Small intestine (tissue), 16 donors: ENCODE measurements at places on chromosomes 11 and 22.
A peak's percentile ranks its signal among the peaks of the same experiment; 100 is the strongest.

- DNase-seq: no peak
These were observed 1.3 kb upstream of the SLC25A45 start for GRCh38 chr11:65383778-65384177.

DNA sequence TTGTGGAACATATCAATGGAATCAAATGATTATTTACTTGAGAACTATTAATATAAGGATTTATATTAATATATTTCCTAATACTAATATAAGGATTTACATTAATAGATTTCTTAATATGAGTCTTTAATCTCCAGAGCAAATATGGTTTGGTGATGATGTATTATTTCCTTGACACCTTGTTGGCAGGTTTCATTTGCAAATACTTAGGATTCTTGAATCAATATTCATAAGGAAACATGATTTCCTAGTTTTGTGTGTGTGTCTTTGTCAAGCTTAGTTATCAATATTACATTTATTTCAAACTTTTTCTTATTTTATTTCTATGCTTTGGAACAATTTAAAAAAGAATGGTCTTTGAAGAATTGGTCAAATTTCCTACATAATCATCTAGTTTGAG lies 138.5 kb downstream of the RAB38 start:
- DNase-seq: no peak

- DNase-seq: no peak
These were observed 269.3 kb upstream of the PITPNB start for GRCh38 chr22:28188178-28188879.

GRCh38 chr11:62553080-62553838 lies 6.7 kb upstream of the AHNAK start:
- DNase-seq: peak; percentile 95

DNA sequence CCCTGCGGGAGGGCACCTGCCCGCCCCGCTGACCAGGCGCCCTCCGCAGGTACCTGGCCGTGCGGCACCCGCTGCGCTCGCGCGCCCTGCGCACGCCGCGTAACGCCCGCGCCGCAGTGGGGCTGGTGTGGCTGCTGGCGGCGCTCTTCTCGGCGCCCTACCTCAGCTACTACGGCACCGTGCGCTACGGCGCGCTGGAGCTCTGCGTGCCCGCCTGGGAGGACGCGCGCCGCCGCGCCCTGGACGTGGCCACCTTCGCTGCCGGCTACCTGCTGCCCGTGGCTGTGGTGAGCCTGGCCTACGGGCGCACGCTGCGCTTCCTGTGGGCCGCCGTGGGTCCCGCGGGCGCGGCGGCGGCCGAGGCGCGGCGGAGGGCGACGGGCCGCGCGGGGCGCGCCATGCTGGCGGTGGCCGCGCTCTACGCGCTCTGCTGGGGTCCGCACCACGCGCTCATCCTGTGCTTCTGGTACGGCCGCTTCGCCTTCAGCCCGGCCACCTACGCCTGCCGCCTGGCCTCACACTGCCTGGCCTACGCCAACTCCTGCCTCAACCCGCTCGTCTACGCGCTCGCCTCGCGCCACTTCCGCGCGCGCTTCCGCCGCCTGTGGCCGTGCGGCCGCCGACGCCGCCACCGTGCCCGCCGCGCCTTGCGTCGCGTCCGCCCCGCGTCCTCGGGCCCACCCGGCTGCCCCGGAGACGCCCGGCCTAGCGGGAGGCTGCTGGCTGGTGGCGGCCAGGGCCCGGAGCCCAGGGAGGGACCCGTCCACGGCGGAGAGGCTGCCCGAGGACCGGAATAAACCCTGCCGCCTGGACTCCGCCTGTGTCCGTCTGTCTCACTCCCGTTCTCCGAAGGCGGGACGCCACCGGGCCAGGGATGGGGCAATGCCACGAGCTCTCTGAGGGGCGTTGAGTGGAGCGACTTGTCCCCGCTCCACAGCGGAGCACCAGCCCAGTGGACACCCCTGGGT lies 1.8 kb downstream of the GALR3 start:
- peak; percentile 17 for DNase-seq

- DNase-seq: no peak
These were observed 23.4 kb downstream of the LRP4 start for GRCh38 chr11:46894961-46895360.

DNA sequence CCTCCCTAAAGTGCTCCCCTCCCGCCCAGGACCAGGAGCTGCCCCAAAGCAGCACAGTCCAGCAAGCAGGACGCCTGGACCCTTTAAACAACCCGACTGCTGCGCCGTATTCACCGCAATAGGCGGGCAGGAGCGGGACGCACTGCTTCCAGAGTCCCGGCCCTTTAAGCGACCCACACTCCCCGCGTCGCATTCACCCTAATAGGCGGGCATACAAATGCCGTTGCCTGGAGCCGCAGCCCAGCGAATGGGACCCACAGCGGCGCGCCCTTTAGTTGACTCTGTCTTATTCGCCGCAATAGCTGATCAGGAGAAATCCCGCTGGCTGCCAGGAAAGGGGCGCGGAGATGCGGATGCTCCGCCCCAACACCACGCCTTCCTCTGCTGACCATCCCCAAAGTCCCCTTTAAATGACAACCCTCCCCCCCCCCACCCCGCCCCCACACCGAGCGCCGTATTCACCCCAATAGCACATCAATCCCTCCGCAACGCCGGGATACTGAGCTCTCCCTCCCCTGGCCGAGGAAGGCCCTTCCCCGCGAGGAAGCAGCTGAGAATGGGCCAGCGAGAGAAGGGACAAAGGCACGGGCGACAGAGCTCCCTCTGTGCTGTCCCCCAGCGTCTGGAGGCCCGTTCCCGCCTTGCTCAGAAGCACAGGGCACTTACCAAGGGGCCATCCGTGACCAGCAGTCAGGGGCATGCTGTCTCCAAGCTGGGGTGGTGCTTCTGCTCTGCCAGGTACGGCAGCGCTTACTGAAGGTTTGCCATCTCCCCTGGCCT lies 4.7 kb downstream of the OSBPL5 start:
- DNase-seq: peak; percentile 89

DNA sequence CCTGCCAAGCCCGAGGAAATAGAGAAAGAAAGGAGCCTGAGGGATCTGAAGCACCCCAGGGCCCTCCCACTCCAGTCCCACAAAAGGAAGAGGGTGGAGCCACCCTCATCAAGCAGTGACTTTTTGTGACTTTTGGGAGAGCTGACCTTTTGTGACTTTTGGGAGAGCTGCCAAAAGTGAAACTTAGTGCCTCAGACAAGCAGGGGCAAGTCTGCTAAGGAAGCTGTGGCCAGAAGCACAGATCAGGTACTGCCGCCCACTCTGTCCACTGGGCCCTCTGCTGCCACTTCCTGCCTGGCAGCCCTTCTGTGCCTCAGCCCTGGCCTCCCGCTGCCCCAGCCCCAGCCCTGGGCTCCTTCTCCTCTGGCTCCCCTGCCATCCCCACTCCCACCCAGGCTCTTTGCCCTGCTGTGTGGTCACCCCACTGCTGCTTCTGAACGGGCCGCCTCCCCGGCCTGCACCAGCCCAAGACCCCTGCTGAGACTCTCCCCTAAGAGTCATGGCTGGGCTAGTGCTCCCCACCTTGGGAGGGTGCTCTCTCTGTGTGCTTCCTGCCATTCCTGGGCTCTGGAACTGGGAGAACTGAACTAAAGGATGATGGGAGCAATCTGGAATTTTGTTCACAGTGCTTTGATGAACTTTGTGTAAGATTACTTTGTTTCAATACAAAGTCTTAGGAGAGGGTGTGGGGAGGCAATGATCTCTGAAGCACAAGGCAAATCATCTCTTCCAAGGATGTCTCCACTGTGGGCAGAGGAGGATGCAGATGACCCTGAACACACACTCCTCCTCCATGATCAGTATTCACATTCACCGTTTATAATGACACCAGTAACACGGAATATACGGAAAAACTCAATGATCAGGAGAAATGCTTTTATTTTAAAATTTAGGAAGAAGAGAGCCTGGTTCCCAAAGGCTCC lies at the start of gene APOBEC3H:
Gene APOBEC3H (plus strand): TSS at position 147 of the 923 bp plus-strand sequence. CDS start 3,035 bp downstream, outside the sequence.
- DNase-seq: no peak

DNA sequence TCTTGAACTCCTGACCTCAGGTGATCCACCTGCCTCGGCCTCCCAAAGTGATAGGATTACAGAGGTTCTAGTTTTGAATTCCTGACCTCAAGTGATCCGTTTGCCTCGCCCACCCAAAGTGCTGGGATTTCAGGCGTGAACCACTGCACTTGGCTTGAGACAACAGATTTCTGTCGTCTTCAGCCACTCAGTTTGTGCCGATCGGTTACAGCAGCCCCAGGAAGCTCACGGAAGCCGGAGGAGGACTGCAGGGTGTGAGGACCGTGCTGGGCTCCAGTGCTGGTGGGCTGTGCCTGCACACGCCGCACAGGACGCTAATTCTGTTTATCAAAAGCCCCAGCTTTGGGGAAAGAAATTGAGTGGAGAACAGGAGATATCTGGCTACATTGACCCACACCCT lies 82.0 kb downstream of the CELSR1 start:
- DNase-seq: no peak

DNA sequence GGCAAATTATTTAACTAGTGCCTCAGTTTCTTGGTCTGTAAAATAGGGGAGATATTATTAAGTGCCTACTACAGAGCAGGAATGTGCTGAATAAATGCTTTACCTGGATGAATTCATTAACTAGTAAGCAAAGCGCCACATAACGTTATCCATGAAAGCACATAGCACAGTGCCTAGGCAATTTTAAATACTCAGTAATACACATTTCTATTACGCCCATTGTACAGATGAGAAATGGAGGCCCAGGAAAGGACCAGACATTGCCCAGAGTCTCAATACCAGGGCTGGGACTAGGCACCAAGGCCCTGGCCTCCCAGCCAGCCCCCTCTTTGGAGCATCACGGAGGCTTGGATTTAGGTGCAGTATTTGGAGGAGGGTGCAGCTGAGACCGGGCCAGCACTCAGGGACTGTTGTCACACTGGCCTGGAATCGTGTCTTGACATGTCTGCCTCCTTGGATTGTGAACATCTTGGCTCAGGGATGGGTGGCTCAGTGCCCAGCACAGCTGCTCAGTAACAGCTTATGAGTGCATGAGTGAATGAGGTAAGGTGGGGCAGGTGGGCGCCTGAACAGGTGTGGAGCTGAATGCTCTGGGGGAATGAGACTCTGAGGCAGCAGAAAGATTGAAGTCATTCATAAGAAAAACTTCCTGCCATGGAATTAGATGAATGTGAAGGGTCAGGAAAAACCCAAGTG lies 42.1 kb upstream of the TPBGL start:
- no peak for DNase-seq

DNA sequence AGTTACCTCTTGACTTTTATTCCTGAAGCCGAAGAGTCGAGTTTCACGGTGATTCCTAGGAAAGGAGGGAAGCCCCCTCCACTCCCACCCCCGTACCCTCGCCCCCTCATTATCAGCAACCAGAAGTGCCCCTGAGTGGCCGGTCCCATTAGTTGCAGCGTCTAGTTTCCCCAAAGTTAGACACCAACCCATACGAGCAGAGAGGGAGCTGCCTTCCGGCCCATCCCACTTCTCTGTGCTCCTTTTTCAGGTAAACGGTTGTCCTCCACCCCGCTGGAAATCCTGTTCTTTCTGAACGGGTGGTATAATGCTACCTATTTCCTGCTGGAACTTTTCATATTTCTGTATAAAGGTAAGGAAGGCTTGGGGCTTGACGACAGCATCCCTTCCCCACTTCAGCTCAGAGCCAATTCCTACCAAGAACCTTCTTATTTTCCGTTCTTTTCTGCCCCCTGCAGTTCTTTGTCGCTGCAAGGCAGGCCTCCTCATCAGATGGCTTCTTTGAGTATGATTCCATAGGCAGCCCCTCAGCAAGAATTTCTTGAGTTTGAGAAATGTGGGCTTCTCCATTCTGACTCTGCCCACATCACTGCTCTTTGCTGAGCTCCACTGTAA lies 701 bp downstream of the TMEM216 start:
- DNase-seq: peak; percentile 20

DNA sequence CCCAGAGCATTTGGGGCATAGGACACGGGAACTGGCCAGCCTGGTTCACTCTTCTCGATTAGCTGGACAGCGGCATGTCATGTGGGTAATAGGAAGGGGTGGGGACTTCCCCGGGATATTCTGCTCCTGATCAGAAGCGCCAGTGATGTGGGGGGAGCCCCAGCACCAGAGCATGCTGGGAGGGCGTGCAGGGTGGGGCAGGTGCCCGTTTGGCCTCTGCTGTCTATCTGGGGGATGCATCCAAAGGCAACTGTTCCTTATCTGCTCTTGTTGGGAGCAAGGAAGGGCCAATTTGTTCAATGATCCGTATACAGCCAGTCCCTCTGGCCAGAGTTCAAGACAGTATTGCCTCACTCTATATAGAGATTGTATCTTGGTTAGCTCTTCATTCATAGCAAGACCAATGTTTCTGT lies 43.6 kb downstream of the PPARA start:
- DNase-seq: peak; percentile 86

DNA sequence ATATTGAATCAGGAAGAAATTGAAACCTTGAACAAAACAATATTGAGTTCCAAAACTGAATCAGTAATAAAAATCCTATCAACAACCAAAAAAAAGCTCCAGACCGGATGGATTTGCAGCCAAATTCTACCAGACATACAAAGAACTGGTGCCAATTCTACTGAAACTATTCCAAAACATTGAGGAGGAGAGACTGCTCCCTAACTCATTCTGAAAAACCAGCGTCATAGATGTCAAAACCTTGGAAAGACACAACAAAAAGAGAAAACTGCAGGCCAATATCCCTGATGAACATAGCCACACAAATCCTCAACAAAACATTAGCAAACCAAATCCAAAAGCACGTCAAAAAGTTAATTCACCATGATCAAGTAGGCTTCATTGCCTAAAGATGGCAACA lies 353.8 kb downstream of the TMEM135 start:
- DNase-seq: no peak

DNA sequence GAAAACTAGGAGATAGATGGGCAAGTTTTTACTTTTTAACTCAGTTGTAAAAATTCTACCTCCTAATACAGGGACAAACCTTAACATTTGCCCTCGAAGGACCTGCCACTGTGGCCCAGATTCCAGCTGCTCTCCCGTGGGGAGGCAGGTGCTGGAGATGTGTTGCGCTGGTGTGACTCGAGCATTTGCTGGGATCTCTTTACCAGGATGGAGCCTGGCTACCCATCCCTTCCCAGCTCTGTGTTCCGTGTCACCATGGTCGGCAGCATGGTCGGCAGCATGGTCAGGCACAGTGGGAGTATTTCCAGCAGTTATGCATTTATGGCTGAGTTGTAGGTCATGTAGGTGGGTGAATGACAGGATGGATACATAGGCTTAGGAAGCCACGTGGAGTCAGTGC lies 41.1 kb downstream of the OTOG start:
- no peak for DNase-seq

GRCh38 chr22:38728871-38729796 lies 23.4 kb downstream of the GTPBP1 start:
- no peak for DNase-seq

DNA sequence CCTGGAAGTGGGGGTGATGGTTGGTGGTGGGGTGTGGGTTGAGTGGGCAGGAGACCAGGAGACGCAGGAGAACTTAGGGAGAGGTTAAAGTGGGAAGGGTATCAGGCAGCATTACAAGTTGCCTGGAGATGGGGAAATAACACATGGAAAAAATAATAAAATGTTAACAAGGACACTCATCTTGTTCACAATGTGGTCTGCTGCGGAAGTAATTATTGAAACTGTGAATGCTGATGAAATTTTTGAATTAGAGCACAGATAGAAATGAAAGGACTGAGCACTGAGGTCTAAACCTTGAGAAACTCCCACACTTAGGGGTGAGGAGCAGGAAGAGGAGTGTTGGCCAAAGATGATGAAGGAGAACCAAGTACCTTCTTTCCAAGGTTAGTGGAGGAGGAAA lies 346.0 kb upstream of the PLET1 start:
- DNase-seq: no peak

- DNase-seq: peak; percentile 86
These were observed 37.6 kb upstream of the BIRC3 start for GRCh38 chr11:102279641-102280170.
